Activated T-cell treated with anti-CD3 and anti-CD28 coated beads, Interleukin-2, amount 50 U/mL, for 72 hours (primary cell): ENCODE measurements at places on chromosomes 2 and 18.

DNA sequence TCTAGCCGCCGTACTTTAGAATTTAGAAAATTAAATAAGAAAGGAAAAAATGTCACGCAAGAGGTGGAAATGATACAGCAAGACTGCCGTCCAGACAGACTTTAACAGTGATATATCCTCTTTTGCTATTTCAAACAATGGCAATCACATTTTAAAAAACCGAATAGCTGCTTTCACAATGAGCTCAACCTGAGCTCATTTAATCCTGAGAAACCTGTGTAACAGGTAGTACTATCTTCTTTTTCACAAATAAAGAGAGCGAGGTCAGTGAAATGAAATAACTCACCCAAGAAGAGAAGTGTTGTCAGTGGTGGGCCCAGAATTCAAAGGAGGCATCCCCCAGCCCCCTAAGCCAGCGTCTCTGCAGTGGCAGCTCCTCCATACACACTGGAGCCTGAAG, 60.7 kb upstream of the DAPL1 start:
- H3K27me3 ChIP-seq: peaks cover 28% of the 10 kb centered on the region
- H3K36me3 ChIP-seq: no peaks in the 10 kb centered on the region
- DNase-seq: no peak
- H3K4me1 ChIP-seq: peaks cover 5% of the 10 kb centered on the region

- no peak for DNase-seq
- peaks cover 59% of the 10 kb centered on the region for H3K4me1 ChIP-seq
- H3K4me3 ChIP-seq: peak overlapping the region; percentile 60
- no peaks in the 10 kb centered on the region for H3K27me3 ChIP-seq
- H3K36me3 ChIP-seq: no peaks in the 10 kb centered on the region
- H3K27ac ChIP-seq: peak overlapping the region; percentile 41
Measured at GRCh38 chr2:196291873-196292800, 120.8 kb upstream of the STK17B start.

DNA sequence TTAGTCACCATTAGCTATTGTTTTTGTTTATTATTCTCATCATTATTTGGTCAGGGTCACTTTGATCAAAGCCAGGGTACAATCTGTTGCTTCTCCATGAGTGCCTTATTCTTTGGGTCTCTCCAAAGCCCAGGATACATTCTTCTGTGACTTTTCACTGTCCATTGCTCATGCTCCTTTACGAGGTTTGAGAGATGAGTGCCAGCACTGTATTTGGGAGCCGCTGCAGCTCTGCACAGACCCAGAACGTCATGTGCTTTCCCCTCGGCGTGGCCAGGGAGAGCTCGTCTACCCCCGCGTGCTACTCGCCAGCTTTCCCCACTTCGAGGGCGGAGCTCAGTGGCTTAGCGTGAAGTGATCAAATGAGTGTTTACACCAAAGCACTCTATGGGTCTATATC, 123.7 kb downstream of the COL6A3 start:
- H3K27me3 ChIP-seq: peaks cover 56% of the 10 kb centered on the region
- no peak overlapping the region for H3K4me3 ChIP-seq
- H3K27ac ChIP-seq: no peak overlapping the region
- H3K4me1 ChIP-seq: peaks cover 11% of the 10 kb centered on the region

GRCh38 chr2:135821190-135821589, 15.8 kb downstream of the LCT start:
- H3K36me3 ChIP-seq: peaks cover 14% of the 10 kb centered on the region
- peaks cover 64% of the 10 kb centered on the region for H3K4me1 ChIP-seq
- DNase-seq: no peak
- H3K27ac ChIP-seq: no peak overlapping the region
- H3K4me3 ChIP-seq: peak overlapping the region; percentile 78
